ENCODE measurements at places on chromosomes 2 and 18. TPM values are rescaled to one million over a fixed set of nuclear protein-coding genes. Genes with fewer than 3 reads are reported as not detected.

SLC4A3 gene
- 7.6 TPM for polyA plus RNA-seq

GRB14 gene
- 0.29 TPM for polyA plus RNA-seq

GRCh38 chr2:36385603-36386002 is 30.0 kb downstream of the CRIM1 start:
- DNase-seq: no peak

GRCh38 chr2:1798115-1798784 is 53.9 kb upstream of the PXDN start:
- DNase-seq: no peak

DNA sequence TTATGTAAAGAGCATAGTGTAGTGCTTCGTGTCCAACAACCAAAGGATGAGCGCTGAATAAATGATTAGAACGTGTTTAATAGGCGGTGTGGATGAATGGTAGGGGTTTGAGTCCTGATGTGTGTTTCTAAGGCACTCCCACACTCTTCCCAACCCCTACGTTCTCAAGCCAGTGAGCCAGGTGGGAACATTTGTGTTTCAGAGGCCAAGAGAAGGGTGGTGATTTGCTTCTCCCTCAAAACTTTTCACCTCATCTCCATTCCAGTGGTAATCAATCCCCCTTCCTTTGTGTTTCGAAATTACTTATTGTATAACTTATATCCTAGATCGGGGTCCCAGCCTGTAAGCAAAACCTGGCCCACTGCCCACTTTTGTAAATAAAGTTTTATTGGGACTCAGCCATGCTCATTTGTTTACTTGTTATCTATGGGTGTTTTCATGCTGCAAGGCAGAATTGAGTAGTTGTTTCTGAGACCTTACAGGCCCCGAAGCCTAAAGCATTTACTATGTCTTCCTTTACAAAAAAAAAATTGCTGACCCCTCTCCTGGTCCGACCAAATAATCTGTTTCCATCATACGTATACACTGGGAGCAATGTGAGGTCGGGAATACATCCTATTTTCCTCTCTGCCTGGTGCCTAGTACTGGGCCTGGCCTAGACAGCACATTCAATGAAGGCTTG is 150.8 kb upstream of the MYCN start:
- DNase-seq: no peak

GRCh38 chr2:70626254-70626990 is 72.8 kb upstream of the TGFA start:
- no peak for DNase-seq

DNA sequence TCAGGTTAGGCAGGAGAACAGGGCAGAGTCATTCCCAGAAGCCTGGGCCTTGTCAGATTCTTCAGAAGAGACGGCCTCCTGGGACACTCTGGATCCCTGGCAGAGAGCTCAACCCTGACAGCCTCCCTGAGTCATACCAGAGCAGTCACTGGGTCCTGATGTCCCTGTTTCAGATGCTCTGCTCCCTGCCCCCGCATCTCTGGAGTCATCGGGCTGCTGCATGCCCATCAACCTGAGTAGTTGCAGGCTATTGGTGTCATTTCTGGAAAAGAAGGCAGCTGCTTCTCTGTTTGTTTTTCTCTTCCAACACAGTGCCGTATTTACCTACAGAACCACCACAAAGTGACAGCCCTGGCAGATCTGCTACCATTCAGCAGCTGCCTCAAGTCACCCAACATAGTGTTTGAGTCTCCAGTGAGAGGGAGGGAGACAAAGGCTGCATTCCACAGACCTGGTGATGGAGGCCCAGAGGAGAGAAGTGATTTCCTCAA is 145.1 kb downstream of the B3GNT2 start:
- DNase-seq: no peak

Data from BJ (cell line).